HTR-8/SVneo (cell line): ENCODE measurements at places on chromosomes 6 and 20.

DNA sequence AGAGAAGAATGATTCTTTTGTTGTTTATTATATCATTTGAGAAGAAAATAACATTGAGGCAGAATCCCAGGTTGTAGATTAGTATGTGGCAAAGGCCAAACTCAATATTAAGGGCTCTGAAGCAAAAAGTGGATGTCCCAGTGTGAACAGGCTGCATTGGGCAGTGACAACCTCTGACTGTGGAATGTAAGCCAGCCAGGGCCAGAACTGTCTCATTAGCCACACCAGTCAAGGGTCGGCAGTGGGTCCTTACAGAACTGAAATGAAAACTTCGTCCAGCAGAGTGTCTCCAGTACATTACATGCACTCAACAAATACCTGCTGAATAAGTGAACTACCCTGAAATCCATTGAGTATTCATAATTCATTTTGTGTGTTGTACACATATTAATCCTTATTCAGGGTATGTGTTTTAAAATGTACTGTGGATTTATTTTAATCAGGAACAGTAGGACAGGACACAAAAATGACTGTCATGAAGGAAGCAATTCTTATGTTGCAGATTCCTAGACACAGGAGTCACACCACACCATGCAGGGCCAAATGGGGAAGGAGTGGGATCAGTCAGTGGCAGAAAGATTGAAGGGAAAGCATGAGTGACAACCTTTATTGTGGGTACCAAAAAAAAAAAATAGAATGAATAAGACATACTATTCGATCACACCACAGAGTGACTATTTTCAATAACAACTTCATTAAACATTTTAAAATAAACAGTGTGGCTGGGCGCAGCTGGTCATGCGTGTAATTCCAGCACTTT, 64.9 kb upstream of the UTRN start:
- DNase-seq = no peak

DNA sequence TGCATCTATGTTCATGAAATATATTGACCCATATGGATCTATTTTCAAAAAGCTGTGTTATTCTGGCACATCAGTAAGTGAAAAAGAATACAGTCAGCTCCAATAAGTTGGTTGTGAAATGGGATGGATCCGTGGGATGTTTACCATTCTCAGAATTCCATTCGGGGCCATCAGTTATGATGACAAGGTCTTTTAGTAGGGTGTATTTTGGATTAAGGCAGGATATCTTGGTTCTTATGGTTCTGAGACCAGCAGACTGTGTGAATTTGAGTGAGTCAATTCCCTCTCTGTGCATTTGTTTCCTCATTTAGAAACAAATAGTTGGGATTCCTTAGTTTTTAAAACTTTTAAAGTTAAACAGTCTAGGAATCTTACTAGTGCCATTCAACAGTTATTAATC, 287.4 kb downstream of the CD109 start:
- DNase-seq = no peak

DNA sequence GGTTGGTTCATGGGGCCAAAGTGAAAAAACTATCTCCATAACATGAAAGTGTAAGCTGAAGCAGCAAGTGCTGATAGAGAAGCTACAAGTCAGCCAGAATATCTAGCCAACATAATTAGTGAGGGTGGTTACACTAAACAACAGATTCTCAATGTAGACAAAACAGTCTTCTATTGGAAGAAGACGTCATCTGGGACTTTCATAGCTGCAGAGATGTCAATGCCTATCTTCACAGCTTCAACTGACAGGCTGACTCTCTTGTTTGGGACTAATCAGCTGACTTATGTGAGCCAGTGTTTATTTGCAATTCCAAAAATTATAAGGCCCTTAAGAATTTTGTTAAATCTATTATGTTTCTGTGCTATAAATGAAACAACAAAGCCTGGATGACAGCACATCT, 63.2 kb downstream of the GMDS start:
- no peak for DNase-seq

DNA sequence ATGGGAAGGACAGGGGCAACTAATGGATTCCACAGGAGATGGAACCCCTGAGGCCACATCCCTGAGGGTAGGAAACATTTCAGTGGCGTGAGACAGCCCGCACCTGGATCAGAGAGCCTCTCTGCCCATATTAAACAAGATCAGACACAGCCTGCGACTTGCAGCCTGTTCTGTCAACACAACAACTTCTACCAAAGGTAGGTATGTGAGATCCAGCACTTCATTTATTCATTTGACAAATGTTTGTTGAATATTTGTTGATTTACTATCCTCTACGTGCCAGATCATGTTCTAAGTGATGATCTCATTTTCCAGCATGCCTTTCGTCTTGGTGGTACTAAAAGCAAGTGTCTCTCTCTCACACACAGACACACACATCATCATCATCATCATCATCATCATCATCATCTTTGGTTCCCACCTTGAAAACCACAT, 43.2 kb upstream of the NT5E start:
- DNase-seq = no peak

GRCh38 chr6:13924146-13924948, 405 bp upstream of the RNF182 start:
- peak; percentile 65 for DNase-seq

DNA sequence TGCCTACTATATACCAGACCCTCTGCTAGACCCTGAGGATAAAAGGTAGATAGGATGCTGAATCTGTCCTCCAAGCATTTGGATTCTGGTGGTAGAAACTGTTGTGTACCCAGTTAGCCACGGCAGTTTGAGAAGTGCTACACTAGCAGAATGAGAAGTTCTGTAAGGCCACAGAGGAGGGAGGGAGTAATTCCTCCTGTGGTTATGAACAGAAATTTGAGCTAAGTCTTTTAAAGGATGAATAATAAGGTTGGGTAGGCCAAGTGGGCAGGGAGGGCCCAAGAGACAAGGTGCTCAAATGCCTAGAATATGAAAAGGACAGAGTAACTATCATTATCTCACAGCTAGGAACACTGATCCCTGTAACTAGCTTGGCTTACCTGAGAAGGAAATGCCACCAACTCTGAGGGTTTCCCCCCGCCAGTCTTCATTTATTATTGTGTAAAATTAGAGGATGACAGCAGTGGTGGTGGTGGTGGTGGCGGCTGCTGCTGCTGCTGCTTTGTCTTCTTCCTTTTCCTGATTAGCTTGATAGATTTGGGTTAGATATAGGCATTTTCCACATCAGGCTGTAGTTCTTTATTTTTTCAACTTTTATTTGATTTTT, 243.3 kb downstream of the PRL start:
- no peak for DNase-seq

GRCh38 chr6:100470422-100471120, 5.8 kb upstream of the SIM1 start:
- DNase-seq = no peak

GRCh38 chr6:155599561-155599960, 143.9 kb upstream of the NOX3 start:
- DNase-seq = no peak

DNA sequence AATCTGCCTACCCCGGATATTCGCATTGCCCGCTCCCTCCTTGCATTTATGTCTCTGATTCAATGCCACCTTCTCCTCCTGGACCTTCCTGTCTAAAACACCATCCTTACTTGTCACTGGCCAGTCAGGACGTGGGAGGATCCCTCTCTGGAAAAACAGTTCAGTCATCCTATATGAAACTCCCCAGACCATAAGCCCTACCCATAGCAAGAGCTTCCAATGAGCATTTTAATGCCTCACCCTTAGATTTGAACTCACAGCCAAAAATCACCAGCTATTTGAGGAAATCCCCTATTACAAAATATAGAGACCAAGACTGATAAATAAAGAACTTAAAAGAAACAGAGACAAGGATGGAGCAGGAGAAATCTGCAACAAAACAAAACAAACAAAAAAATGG, 86.4 kb downstream of the SHLD1 start:
- DNase-seq = no peak

- DNase-seq = no peak
These were observed 35.3 kb upstream of the GFOD1 start for GRCh38 chr6:13522656-13523055.

DNA sequence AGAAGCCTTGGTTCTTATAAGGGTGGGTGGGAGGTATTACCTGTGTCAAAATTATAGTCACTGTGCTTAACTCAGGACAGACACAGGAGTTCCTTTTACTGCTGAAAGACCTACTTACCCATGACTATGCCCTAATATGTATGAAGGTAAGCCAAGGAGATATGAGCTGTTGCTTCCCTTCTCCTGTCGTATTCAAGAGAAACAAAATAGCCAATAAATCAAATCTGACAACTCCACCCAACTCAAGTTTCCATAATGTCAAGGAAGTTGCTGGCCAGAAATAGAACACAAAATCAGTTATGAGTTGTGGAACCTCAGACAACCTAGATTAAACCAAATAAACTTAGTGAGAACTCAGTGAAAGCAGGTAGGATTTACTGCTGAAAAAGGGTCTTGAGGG, 25.1 kb downstream of the ZNF133 start:
- no peak for DNase-seq

DNA sequence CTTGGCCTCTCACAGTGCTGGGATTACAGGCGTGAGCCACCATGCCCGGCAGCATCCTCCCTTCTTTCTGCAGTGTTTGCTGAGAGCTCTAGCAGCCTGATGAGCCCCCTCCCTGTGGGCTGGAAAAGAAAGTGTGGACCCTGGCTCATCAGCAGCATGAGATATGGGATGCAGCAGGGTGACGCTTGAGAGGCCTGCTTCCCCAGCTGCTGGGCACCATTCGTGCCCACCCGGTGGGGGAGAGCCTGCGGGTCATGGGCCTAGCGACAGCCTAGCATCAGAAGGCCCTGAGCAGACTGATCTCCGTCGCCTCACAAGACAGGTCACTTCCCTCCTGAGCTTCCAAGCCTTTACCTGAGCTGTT, 16.0 kb upstream of the CCDC167 start:
- no peak for DNase-seq

DNA sequence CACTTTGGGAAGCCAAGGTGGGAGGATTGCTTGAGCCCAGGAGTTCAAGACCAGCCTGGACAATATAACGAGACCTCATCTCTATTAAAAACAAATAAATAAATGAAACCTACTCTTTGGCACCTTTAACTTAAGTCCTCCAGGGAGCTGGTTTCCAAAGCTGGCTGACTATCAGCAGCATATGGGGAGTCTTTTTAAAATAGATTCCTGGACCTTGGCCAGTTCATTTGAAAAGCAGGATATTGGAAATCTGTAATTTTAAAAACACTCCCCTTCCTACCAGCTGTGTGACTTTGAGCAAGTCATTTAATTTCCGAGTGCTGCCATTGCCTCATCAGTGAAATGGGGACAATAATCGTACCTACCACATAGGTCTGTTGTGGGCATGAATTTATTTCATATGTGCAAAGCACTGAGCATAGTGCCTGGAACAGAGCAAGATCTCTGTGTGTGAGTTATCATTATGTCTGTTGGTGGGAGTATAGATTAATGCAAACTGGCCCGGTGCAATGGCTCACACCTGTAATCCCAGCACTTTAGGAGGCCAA, 40.9 kb upstream of the PTPN1 start:
- DNase-seq = no peak

DNA sequence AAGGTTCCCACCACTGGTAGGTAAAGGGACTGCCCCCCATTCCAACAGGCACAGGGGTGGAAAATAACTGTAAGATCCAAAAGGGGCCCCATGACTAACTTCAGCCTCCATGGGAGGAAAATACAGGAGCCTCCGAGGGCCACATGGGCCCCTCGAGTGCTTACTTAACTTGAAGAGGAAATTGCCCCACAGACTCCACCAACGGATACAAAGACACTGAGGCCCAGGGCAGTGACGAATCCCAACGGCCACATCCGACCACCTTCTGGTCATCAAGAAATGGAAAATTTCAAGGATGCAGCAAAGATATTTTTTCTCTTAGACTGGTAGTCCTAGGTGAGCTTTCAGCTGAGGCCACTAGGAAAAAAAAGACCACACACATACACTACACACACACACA, 116.0 kb upstream of the MRPS10 start:
- no peak for DNase-seq

DNA sequence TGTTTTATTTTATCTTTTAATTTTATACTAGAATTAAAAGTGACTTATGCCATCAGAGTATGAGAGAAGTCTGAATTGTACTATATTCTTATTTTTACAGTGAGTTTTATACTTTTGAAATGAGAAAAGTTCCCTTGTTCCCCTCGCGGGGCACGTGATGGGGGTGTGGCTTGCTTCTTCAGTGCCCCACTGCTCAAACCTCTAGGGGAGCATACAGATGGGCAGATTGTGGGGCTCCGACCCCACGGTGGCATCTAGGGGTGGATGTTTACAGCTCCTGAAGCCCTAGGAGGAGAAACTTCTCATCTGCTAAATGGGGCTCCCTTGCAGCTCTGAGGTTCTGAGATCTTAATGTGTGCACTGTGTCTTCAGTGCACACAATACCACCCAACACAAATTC, 11.9 kb upstream of the MAS1L start:
- DNase-seq = no peak

DNA sequence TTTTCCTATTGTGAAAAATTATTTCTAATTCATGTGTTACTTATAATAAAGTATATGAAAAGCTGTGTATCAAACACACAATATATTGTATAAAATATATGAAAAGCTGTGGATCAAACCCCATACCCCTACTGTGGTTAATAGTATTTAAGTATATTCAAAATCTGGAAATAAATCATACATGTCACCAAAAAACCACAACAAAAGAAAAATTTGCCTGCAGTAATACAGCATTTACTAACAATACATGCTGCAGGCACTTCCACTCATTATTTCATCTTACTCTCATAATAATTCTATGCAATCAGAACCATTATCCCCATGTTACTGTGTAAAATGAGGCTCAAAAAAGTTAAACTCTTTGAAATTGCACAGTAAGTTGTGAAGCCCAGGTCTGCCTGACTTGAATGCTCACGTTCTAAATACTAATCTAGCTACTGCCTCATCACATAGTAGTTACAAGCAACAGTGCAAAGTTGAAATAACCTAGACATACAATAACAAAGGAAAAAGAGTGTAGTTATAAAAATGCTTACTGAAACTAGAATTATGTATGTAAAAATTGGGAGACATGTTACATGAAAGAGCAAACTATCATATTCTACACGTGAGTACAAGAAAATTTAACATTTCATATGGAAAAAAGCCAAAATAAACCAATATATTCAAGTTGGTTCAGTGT, 61.7 kb downstream of the FAM217A start:
- DNase-seq = no peak

- DNase-seq = no peak
These were observed 1.7 kb downstream of the FAXC start for GRCh38 chr6:99347804-99348203.

GRCh38 chr6:87756858-87757257, 54.8 kb upstream of the AKIRIN2 start:
- no peak for DNase-seq

DNA sequence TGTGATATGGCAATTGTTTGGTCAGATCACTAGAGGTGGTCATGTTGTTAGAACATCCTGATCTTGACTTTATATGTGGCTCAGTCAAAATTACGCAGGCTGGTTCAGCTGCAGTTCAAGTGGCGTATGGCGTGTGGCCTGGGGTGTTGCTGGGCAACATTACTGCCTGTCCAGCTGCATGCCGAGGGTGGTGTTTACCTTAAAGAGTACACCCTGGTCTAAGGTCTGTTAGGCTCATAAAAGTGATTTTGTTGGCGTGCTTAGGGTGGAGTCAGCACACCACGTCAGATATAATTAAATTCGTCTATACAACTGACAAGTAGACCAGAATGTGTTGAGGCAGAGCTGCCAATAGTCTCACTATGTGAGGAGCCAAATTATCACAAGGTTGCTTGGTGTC, 55.6 kb upstream of the NEDD9 start:
- no peak for DNase-seq

GRCh38 chr6:135449246-135449645, 48.3 kb downstream of the AHI1 start:
- DNase-seq = no peak

- no peak for DNase-seq
These were observed 4.3 kb downstream of the SCUBE3 start for GRCh38 chr6:35218021-35218420.

GRCh38 chr6:147057188-147057587, 147.0 kb upstream of the STXBP5 start:
- no peak for DNase-seq
